ENCODE measurements at places on chromosomes 1 and 21.
A peak's percentile ranks its signal among the peaks of the same experiment; 100 is the strongest.

GRCh38 chr1:15501208-15502032, 22.6 kb downstream of the CASP9 start:
- peak; percentile 20 for DNase-seq

DNA sequence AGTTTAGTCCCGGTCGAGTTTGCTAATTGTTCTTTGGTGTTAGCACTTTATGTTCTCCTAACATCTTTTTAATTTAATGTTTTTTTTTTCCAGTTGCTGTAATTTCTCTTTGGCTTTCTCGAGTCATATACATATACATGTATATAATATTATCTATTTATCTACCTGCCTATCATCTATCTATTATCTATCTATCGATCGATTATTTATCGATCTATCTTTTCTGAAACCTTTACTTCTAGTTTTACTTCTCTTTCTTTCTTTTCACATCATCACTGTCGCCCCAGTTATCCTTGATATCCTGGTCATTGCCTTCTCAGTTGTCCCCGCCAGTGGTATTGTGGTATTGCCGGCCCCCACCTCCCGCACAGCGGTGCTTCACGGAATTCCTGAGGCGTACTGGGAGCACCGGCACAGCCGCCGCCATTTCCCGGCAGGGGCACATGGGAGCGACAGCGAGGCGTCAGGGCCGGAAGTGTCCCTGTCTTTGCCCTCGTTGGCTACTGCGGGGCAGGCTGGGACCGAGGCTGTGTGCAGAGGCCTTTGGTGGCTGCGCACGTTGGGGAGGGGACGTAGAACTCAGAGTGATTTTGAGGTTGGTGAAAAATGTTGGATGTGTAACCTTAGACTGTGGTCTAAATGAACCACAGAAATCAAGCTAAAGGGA, 101.1 kb downstream of the NUF2 start:
- no peak for DNase-seq

GRCh38 chr1:161106431-161106830, 8.3 kb downstream of the KLHDC9 start:
- DNase-seq = no peak

DNA sequence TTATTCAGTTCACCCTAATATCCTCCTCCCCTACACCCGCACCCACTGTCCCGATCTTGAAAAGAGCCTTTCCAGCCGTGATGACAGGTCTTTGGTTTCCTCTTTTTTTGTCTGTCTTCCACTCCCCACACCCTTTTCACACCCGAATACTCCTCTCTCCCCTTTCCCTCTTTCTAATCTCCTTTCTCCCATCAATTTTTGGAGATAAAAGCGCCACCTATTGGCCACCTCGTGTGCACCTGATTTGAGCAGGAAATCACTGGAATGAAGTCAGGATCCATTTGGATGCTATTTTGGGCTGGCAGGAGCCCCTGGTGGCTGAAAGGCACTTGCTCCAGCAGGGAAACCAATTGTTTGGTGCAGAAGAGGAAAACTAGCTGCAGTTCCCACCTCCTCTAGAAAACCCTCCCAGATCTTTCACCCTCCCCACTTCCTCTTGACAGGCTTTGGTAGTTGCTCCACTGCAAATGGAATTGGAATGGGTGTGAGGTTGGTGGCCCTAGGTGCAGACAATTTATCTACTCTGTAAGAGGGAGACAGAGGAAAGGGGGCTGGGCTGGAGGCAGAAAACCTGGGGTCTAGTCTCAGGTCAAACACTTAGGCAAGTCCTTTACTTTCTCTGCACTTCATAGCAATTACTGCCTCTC, 8.4 kb downstream of the FOXE3 start:
- no peak for DNase-seq

GRCh38 chr1:61138921-61139774, 56.8 kb downstream of the NFIA start:
- DNase-seq = no peak

GRCh38 chr21:36260030-36260787, 59.8 kb upstream of the MORC3 start:
- peak; percentile 23 for DNase-seq

DNA sequence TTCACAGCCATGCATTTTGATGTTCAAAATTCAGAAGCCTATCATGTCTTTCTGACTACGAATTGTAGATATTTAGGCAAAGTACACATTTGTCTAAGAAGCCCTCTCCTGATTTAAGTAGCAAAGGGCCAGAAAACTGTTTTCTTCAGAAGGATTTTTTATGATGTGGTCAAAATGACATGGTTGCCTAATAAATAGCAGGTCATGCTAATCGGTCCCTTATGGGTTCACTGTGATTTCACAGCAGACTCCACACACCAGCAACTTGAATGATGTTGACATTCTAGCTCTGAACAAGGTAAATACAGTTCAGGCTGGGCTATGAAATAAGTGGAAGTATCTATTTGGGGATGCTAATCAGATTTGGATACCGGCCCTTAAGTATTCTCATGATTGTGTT, 178.7 kb upstream of the DPYD start:
- no peak for DNase-seq

GRCh38 chr1:98330224-98330623, 331.3 kb upstream of the SNX7 start:
- no peak for DNase-seq

All from stimulated activated CD8-positive, alpha-beta memory T cell treated with anti-CD3 and anti-CD28 coated beads, Interleukin-7, amount 100 ng/mL, for 4 hours (primary cell).